ENCODE measurements at places on chromosomes 4 and X.

DNA sequence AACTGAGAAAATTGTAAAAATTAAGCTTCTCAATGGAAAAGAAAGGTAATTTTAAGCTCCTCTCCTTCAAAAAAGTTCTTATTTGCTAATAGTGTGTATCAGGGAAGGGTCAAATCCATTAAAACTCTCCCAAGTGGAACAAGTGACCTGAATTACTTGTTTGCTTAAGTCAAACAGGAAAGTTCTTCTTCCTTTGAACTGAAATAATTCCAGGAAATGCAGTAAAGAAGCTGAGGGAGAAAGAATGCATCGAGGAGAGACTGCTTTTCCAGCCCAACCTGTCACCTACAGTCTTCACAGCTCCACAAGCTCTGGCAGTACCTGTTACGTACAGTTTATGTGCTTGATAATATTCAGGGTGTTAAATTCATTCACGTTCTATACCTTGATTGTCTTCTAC, 131.1 kb downstream of the KLHL8 start:
- no peak for DNase-seq

- DNase-seq = no peak
Measured at GRCh38 chr4:47531241-47531953, 46.3 kb downstream of the ATP10D start.

DNA sequence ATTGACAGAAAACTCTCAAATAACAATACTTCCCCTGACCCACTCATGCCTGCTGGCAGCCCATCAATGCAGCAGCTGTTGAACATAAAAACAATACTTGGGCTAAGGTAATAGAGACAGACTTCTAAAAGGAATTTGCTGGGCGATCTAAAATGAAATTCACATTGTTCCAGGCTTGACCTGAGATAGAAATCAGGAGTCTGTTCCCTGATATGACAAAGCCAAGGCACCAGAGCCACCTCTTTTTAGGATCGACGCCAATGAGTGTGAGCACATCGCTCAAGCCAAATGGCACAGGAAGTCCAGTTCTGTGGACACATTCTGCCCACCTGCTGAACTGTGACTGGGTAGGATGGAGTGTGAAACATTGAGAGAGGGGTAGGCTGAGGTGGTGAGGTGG, 4.9 kb downstream of the SEPTIN11 start:
- DNase-seq = no peak

DNA sequence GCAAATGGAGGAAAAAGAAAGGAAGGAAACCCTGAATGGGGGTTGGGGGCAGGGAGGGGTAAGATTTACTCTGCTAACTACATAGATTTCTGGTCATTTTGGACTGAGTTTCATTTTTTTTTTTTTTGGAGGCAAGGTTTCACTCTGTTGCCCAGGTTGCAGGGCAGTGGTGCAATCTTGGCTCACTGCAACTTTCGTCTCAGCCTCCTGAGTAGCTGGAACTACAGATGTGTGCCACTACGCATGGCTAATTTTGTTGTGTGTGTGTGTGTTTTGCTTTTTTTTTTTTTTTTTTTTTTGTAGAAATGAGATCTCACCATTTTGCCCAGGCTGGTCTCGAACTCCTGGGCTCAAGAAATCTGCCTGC, 223.5 kb downstream of the APBB2 start:
- DNase-seq = no peak

DNA sequence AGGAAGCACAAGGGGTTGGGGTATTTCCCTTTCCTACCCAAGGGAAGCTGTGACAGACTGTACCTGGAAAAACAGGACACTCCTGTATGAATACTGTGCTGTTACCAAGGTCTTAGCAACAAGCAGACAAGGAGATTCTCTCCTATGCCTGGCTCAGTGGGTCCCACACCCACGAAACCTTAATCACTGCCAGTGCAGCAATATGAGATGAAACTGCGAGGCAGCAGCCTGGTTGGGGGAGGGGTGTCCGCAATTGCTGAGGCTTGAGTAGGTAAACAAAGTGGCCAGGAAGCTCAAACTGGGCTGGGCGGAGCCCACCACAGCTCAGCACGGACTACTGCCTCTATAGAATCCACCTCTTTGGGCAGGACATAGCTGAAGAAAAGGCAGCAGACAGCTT, 197.7 kb downstream of the INPP4B start:
- no peak for DNase-seq

GRCh38 chrX:153593811-153594500, 5.0 kb downstream of the CCNQ start:
- no peak for DNase-seq

Measured in kidney (tissue), 22 donors.